T-helper 1 cell treated with Interleukin-12 subunit alpha and Interleukin-12 subunit beta and Interleukin-4 antibody, amounts not matched to agents 30 ng/mL and 1 ng/mL, for 36 hours (primary cell): ENCODE measurements at places on chromosomes 7 and 10. TPM values are rescaled to one million over a fixed set of nuclear protein-coding genes. Genes with fewer than 3 reads are reported as not detected.

Gene MNX1
- 0.17 TPM in 1 of 2 replicates, not detected in the other for total RNA-seq

Gene METTL27
- 1.7 and 2.1 TPM in 2 replicates for total RNA-seq

Gene SLC13A1
- not detected in 2 replicates for total RNA-seq

Gene GPR85
- total RNA-seq: not detected in 2 replicates

Gene ZNF804B
- total RNA-seq: not detected in 2 replicates

Gene ZNF282
- total RNA-seq: 40.2 and 42.4 TPM in 2 replicates

Gene PSD
- total RNA-seq: 2.4 and 3.7 TPM in 2 replicates

Gene CTAGE8
- 2.5 and 2.9 TPM in 2 replicates for total RNA-seq

Gene PTN
- not detected in 2 replicates for total RNA-seq

Gene SEC61G
- total RNA-seq: 144 and 155 TPM in 2 replicates

Gene CPA2
- not detected in 2 replicates for total RNA-seq

Gene NPTX2
- not detected in 2 replicates for total RNA-seq

Gene STEAP1
- 1.9 and 2.4 TPM in 2 replicates for total RNA-seq

Gene IFIT1
- total RNA-seq: 9.8 and 11.8 TPM in 2 replicates

Gene PDK4
- total RNA-seq: not detected in 2 replicates
